ENCODE measurements at places on chromosomes 3 and 15. TPM values are rescaled to one million over a fixed set of nuclear protein-coding genes. Genes with fewer than 3 reads are reported as not detected.

Gene CSPG4
- total RNA-seq = 27.8 TPM

DNA sequence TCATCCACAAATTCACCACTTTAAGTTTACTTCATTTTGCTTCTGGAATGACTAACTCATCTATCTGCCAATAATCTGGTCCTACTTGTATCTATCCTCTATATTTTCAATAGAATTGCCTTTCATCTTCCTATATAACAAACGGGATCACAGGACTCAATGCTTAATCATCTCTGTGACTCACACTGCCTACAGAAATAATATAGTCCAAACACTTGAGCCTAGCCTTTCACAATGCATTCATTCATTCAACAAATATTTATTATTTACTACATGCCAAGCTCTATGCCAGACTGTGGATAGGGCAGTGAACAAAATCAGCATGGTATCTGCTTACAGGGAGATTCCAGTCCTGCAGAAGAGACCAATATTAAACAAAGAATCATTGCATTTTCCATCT is 16.6 kb upstream of the AGTR1 start:
- DNase-seq = no peak

DNA sequence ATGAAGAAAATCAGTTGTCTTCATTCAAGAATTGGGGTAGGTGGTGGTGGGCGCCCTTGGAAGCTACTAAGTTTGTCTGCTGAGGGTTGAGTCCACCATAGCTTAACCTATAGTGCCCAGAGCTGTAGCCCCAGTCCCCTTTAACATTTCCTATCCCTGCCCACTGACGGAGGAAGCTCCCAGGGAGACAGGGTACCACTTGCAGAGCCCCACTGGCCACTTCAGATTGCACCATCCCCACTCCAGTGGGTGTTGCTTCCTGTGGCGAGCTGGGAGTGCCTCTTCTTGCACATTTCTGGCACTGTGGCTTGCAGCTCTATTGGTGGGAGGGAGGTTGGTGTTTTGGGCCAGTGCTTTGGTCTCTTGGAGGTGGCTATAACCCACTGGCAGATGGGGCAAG is 2.7 kb downstream of the PXYLP1 start:
- no peak for DNase-seq

DNA sequence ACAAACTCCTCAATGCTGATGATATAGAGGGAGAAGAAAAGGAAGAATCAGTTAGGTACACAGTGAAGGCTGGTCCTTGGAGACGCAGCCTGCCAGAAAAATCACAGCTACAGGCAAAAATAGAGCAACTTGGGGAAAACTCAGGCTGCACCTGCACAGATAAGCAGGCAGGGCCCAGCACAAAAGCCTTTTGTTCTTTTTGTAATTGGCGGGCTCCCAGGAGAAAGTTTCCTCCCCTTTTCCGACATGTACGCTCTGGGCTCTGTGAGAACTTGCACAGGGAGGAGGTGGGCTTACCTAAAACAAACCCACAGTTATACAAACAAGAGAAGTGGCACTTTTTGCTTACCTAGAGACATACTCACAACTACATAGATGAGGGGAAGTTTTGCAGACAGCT is 813.4 kb upstream of the EPHA6 start:
- no peak for DNase-seq
